ENCODE measurements at places on chromosomes 6 and 20.

DNA sequence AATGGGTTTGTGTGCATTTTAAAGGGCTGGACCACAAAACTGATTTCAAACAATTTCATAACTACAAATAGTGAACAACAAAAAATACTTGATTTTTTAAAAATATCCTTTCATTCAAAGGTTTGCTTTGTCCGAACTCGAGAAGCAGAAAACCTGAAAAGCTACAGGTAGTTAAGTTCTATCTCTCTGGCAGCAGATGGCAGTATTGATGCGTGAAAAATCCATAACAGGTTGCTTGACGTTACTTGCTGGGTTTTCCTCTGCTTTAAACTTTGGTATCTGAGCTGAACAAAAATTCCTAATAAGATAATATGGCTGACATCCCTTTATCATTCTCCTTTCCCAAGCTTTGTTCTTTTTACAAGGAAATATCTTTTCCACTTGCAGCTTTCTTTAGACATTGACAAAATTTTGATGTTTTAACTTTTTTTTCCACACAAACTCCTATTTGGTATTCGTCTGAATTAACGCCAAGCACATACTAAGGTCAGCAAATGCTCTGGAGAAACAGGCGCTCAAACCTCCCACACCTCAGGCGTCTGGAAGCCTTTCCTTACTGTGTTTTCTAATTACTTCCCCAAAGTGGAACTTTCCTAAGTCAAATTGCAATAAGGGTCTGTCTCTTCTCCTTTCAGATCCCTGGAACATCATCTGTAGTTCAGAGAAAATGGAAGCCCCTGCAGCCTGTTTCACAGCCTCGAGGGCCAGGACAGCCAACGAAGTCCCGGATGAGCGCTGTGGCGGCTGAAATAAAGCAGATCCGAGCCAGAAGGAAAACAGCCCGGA, 50.3 kb upstream of the GFRAL start:
- DNase-seq, result peak; percentile 19

GRCh38 chr6:88629838-88630494, 333.5 kb downstream of the RNGTT start:
- DNase-seq, result no peak

DNA sequence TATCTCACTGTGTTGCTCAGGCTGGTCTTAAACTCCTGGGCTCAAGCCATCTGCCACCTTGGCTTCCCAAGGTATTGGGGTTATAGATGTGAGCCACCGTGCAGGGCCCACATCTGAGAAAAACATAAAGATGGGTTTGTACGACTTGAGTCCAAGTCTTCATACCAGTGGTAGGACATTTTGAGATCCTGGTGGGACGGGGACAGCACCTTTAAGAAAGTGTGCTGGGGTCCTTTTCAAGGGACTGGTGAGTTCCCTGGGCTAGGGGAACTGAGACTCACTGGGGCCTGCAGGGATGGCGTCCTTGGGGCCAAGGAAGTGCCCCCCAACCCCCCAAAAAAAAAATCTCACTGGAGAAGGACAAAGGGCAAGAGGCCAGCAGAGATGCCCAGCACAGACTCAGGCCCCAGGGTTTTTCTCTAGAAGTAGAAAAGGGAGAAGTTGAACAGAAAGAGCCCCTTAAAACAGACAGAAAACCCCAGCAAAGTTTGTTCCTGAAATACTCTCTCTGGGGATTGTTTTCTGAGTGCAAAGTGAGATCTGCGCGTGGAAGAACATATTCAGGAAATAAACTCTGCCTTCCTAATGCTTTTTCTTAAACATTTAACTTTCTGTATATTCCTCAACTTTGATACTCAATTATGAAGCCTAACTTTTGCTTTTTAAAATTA, 10.7 kb downstream of the OSBPL2 start:
- DNase-seq, result no peak

DNA sequence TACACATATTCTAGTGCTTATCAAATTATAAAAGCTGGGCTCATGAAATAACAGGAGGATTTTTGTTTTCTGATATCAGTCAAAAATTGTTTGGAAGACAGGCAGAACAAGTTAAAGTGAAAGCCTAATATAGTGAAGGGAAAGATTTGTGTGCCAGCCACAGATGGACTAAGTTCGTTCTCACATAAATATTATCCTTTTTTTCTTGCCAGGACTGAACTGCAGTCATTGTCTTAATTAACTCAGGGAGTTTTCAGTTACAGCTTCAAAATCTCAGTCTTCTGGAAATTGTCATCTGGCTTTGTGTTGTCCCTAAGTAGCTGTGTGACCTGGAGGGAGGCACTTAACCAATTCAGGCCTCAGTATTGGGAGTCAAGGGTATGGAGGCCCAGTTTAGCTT, 40.7 kb downstream of the PLCB4 start:
- DNase-seq, result no peak

- DNase-seq, result no peak
Measured at GRCh38 chr6:165649166-165650137, 13.6 kb downstream of the PDE10A start.

- no peak for DNase-seq
Measured at GRCh38 chr20:37904008-37904642, 1.2 kb downstream of the VSTM2L start.

DNA sequence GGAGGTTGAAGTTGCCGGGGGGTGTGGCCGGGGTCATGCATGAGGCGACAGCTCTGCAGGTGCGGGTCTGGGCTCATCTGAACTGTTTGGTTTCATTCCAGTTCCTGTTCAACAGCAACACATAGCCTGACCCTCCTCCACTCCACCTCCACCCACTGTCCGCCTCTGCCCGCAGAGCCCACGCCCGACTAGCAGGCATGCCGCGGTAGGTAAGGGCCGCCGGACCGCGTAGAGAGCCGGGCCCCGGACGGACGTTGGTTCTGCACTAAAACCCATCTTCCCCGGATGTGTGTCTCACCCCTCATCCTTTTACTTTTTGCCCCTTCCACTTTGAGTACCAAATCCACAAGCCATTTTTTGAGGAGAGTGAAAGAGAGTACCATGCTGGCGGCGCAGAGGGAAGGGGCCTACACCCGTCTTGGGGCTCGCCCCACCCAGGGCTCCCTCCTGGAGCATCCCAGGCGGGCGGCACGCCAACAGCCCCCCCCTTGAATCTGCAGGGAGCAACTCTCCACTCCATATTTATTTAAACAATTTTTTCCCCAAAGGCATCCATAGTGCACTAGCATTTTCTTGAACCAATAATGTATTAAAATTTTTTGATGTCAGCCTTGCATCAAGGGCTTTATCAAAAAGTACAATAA, 72.5 kb downstream of the PTPN1 start:
- no peak for DNase-seq

DNA sequence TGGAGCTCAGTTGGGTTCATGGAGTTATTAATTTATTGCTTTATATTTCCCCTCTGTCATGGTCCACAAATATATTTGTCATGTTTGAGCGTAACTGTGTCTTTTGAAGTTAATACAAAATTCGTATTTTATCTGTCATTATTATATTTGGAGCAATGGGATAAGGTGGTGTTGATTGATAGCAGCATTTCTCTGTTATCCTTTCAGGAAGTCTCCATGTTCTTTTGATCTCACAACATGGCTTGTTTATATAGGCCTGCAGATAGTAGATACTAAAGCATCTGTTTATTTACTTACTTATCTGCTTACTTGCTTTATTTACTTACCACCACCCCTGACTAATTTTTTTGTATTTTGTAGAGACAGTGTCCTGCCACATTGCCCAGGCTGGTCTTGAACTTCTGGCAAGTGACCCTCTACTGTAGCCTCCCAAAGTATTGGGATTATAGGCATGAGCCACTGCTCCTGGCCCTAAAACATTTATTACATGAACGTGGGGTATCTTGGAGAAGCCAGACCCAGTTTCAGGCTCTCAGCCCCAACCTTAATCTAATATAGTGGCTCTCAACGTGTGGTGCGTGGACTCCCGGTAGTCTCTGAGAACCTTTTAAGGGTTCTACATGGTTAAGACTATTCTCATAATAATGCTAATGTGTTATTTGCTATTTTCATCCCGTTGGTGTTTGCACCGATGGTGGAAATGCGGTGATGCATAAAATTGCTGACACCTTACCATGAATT, 104.2 kb downstream of the NCOA3 start:
- no peak for DNase-seq

DNA sequence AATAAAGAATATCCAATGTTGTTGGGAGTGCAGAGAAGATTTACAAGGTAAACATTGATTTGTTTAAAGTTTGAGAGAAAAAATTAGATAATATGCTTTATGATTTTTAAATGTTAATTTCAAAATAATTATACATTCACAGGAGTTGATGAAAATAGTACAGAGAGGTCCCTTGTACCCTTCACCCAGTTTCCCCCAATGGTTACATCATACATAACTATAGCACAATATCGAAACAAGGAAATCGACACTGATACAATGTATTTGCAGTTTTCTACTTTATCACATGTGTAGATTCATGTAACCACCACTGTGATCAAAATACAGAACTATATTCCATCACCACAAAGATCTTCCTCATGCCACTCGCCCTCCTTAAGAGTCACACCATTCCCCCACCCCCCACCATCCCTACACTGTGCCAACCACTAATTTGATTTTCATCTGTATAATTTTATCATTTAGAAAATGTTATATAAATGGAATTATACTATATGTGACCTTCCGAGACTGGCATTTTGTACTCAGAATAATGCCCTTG, 11.7 kb upstream of the HLA-DRA start:
- no peak for DNase-seq
